Mesothelial cell of epicardium (in vitro differentiated cells): ENCODE measurements at places on chromosomes 13 and 19. TPM values are rescaled to one million over a fixed set of nuclear protein-coding genes. Genes with fewer than 3 reads are reported as not detected.

GRCh38 chr19:8938576-8938975 lies 71.6 kb downstream of the MUC16 start:
- H3K4me1 ChIP-seq = no peaks in the 10 kb centered on the region
- H3K4me3 ChIP-seq = no peak overlapping the region
- no peaks in the 10 kb centered on the region for H3K27me3 ChIP-seq
- H3K36me3 ChIP-seq = peaks cover 4% of the 10 kb centered on the region

DNA sequence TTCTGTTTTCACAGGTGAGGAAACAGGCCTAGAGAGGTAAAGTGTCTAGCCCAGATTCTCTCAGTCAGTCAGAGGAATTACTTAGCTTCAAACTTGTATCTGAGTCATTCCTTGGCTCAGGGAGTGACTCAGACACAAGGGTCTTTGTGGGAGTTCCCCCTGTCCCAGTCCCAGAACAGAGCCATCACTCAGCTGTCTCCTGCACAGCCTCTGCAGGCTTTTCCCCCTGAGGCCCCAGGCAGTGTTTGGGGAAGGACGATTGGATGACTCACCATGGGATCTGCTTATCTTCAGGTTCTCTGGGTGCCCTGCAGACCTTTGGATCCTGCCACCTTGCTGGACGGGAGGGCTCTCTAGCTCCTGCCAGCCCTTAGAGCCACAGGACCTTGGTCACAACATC lies 13.2 kb downstream of the ZNF793 start:
- H3K36me3 ChIP-seq = peaks cover 65% of the 10 kb centered on the region
- H3K27me3 ChIP-seq = no peaks in the 10 kb centered on the region
- no peak overlapping the region for H3K4me3 ChIP-seq
- no peak for DNase-seq
- H3K4me1 ChIP-seq = no peaks in the 10 kb centered on the region
- no peak overlapping the region for H3K27ac ChIP-seq

- H3K4me1 ChIP-seq = peaks cover 4% of the 10 kb centered on the region
- DNase-seq = no peak
- H3K4me3 ChIP-seq = no peak overlapping the region
- peaks cover 8% of the 10 kb centered on the region for H3K27me3 ChIP-seq
Observed at GRCh38 chr13:27353166-27353583, 71.2 kb upstream of the GTF3A start.

The ADAMTSL5 gene
- total RNA-seq = 4.0 to 4.6 TPM (median 4.3 TPM) in 3 replicates

The KLK12 gene
- total RNA-seq = not detected in 3 replicates

The BRME1 gene
- total RNA-seq = 6.3 to 7.2 TPM (median 7.0 TPM) in 3 replicates

DNA sequence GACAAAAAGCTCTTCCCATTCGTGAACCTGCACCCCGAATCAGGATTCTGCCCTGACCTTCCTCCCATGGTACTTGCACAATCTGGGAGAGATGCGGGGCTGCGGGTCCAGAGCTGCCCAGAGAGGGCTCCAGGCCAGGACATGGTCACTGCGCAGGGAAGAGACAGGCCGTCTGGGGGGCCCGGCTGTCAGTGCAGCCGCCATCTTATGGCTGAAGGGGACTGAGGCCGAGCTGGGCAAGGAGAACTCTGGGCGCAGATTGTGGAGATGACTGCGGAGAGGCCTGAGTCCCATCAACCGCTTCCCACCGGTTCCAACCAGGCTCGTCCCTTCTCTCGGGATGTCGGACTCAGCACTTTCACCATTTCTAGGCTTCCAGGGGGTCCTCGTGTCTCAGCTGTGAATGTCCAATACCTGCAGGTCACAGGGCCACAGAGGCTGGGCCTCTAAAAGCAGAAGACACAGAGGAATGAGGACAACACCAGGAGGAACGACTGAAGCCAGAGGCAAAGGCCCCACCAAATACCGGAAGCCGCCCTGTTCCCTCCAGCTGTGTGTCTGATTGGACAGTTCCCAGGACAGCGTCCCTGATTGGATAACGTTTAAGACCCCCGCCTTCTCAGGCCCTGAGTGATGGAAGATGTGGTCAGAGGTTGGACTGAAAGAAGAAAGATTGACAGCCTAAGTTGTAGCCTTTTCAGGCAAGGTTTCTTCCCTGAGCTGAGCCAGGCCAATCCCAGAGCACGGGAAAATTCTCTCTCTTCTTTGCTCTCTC lies 117.1 kb upstream of the ZNF91 start:
- H3K36me3 ChIP-seq = peaks cover 3% of the 10 kb centered on the region
- no peak for DNase-seq
- no peaks in the 10 kb centered on the region for H3K27me3 ChIP-seq
- H3K4me1 ChIP-seq = no peaks in the 10 kb centered on the region
- no peak overlapping the region for H3K27ac ChIP-seq

GRCh38 chr13:112713517-112714253 lies 23.8 kb downstream of the ATP11A start:
- peak overlapping the region; percentile 97 for H3K27ac ChIP-seq
- H3K4me1 ChIP-seq = peaks cover 79% of the 10 kb centered on the region
- peaks cover 12% of the 10 kb centered on the region for H3K36me3 ChIP-seq
- no peak overlapping the region for H3K4me3 ChIP-seq

DNA sequence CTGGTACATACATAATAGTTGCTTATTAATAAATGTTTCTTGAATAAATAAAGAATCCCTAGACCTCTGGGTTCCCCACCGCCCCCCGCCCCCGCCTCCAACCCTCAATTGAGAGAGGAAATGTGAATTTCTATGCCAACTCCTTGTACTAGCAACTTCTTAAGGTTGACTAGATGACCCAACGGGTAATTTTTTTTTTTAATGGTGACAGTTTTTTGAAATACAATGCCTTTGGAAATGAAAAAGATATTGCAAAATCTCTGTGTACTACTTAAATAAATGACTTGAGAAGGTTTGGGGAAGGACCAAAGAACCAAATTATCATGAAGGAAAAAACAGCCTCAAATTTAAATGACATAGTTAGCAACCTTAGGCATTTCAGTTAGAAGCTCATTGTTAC lies 640.3 kb downstream of the TBC1D4 start:
- H3K27me3 ChIP-seq = peaks cover 7% of the 10 kb centered on the region
- H3K36me3 ChIP-seq = no peaks in the 10 kb centered on the region
- no peaks in the 10 kb centered on the region for H3K4me1 ChIP-seq
- H3K4me3 ChIP-seq = no peak overlapping the region
- no peak for DNase-seq
- H3K27ac ChIP-seq = no peak overlapping the region

The ZNF579 gene
- 35.0 to 35.2 TPM (median 35.1 TPM) in 3 replicates for total RNA-seq

GRCh38 chr13:32178763-32179162 lies 136.4 kb downstream of the ZAR1L start:
- H3K36me3 ChIP-seq = peaks cover 7% of the 10 kb centered on the region
- H3K4me3 ChIP-seq = no peak overlapping the region
- no peaks in the 10 kb centered on the region for H3K27me3 ChIP-seq
- H3K27ac ChIP-seq = peak overlapping the region; percentile 61
- H3K4me1 ChIP-seq = peaks cover 32% of the 10 kb centered on the region

- no peak for DNase-seq
- H3K27me3 ChIP-seq = no peaks in the 10 kb centered on the region
- peaks cover 19% of the 10 kb centered on the region for H3K36me3 ChIP-seq
- H3K4me1 ChIP-seq = no peaks in the 10 kb centered on the region
- H3K27ac ChIP-seq = no peak overlapping the region
Observed at GRCh38 chr19:2199215-2199614, 35.5 kb downstream of the DOT1L start.

DNA sequence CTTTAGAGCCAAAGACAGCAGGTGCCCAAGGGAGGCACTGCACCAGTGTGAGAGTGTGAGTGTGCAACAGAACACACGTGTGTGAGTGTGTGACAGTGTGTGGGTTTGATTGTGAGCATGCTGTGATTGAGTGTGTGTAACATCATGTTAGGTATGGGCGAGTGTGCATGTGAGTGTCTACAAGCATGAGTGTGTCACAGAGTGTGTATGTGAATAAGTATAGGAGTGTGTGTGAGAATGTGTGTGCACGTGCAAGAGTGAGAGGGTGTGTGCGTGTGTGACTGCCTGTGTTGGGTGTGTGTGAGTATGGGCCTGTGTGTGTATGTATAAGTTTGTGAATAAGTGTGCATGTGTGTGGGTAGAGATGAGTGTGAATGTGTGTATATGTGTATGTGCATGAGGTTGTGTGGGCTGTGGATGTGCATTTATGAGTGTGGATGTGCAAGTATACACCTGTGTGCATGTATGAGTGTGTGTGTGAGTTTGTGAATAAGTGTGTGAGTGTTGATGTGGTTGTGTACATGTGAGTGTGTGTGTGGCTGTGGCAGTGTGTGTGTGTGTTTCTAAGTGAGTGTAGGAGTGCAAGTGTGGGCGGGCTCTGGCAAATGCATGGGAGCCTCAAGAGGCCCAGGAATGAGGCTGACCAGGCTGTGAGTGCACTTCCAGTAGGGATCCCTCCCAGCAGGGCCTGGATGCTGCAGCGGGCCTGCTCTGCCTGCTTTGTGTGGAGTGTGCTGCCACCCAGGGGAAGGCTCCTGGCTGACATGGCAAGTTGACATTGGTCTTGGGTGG lies 198.4 kb downstream of the COL4A1 start:
- H3K4me1 ChIP-seq = peaks cover 16% of the 10 kb centered on the region
- DNase-seq = peak; percentile 50
- H3K36me3 ChIP-seq = no peaks in the 10 kb centered on the region
- H3K4me3 ChIP-seq = no peak overlapping the region

DNA sequence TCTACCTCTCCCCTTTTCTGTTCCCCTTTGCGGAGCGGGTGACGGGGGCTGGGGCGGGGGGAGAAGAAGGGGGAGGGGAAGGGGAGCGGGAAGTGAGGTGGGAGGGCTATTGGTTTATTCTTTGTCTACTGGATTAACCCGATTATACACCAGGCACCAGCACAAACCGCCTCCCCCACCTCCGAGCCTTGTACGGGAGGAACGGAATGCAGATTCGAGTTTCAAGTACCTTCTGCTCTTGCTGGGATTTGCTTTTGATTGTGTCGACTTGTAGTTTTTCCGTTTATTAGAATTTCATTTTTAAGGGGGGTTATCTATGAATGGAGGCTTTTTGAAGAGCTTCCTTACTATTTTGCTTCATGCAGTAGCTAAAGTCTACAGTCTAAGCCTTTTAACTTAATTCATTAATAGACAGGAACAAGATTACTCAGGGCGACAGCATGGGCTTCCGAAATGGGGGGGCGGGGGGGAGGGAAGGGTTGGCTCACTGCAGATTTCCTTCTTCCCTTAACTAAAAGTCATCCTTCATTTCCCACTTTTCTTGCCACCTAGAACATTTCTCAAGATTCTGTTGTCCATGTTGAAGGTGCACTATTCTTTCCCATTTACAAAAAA lies 937 bp upstream of the SPRY2 start:
- DNase-seq = peak; percentile 64
- no peak overlapping the region for H3K4me3 ChIP-seq
- H3K27me3 ChIP-seq = no peaks in the 10 kb centered on the region
- peak overlapping the region; percentile 98 for H3K27ac ChIP-seq

The PALM gene
- total RNA-seq = 80.5 to 87.1 TPM (median 86.9 TPM) in 3 replicates

DNA sequence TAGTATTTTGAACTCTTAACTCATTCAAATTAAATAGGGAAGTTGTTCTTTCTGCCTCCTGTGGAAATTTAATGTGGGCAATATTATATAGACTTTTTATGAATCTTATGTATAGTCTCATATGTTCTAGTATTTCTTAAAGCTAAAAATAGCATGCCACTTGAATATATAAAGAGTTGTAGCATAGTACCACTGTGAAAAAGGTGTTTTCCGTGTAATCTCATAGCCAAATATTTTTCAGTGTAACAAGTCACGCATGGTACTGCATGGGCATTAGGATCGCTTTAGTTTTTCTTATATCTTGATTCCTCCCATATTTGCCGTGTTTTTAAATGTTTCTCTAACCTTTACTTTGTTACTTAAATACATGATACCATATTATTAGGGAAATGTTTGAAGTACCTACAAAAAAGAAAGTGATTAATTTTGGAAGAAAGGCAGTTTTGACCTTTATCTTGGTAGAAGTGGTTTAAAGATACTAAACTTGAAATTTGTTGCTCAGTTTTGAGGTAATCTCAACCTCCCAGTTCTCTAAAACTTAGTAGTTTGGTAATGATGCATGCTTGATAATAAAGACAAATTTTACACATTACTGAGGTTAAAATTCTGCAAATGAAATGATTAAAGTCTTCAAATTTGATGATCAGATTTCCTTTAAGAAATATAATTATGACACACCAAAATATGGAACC lies 81.2 kb downstream of the PAN3 start:
- peaks cover 13% of the 10 kb centered on the region for H3K4me1 ChIP-seq
- peaks cover 3% of the 10 kb centered on the region for H3K36me3 ChIP-seq
- DNase-seq = no peak
- no peaks in the 10 kb centered on the region for H3K27me3 ChIP-seq
- H3K4me3 ChIP-seq = no peak overlapping the region

The ACP5 gene
- 3.9 to 4.2 TPM (median 3.9 TPM) in 3 replicates for total RNA-seq

- H3K4me3 ChIP-seq = no peak overlapping the region
- H3K4me1 ChIP-seq = peaks cover 6% of the 10 kb centered on the region
- H3K27me3 ChIP-seq = no peaks in the 10 kb centered on the region
- no peak overlapping the region for H3K27ac ChIP-seq
Observed at GRCh38 chr13:33145667-33146066, 129.4 kb downstream of the KL start.

DNA sequence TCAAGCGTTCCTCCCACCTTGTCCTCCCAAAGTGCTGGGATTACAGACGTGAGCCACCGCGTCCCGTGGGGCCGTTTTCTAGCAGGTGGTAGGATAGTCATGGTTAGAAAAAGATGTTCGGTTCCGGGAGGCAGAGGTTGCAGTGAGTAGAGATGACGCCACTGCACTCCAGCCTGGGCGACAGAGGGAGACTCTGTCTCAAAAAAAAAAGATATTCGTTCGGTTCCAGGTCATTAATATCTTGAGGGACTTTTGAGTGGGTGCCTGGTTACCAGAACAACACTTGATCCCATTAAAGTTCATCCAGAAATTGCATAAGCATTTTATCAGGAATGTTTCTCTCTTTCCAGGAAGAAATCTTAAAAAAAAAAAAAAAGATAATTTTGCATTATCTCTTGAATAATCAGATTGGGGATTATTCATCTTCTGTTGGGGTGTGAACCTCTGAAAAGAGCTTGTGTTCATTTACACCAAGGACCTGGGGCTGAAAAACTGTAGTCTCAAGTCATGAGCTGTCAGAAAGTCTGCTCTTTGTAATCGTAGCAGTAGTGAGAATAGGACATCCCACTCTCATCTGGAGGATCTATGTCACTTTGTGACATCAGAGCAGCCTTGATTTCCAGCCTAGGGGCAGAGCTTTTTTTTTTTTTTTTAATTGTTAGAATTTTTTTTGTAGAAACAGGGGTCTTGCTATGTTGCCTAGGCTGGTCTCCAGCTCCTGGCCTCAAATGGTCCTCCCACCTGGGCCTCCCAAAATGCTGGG lies 1.0 kb upstream of the ETHE1 start:
- no peak overlapping the region for H3K27ac ChIP-seq
- H3K4me1 ChIP-seq = peaks cover 33% of the 10 kb centered on the region
- DNase-seq = no peak
- H3K36me3 ChIP-seq = no peaks in the 10 kb centered on the region
- H3K27me3 ChIP-seq = no peaks in the 10 kb centered on the region

The ZNF555 gene
- total RNA-seq = 10.6 to 12.9 TPM (median 10.6 TPM) in 3 replicates

The NOTCH3 gene
- total RNA-seq = 192 to 204 TPM (median 192 TPM) in 3 replicates

GRCh38 chr13:83281654-83282053 lies 600.6 kb downstream of the SLITRK1 start:
- H3K27me3 ChIP-seq = no peaks in the 10 kb centered on the region
- H3K36me3 ChIP-seq = peaks cover 2% of the 10 kb centered on the region
- no peak overlapping the region for H3K4me3 ChIP-seq
- no peak for DNase-seq
- H3K4me1 ChIP-seq = no peaks in the 10 kb centered on the region
- no peak overlapping the region for H3K27ac ChIP-seq

GRCh38 chr19:11421371-11422098 lies 2.4 kb upstream of the RGL3 start:
- peaks cover 29% of the 10 kb centered on the region for H3K4me1 ChIP-seq
- peak overlapping the region; percentile 69 for H3K27ac ChIP-seq
- H3K36me3 ChIP-seq = no peaks in the 10 kb centered on the region
- H3K27me3 ChIP-seq = peaks cover 62% of the 10 kb centered on the region
- DNase-seq = no peak
